Activated CD4-positive, alpha-beta memory T cell treated with anti-CD3 and anti-CD28 coated beads for 36 hours (primary cell): ENCODE measurements at places on chromosomes 3 and 15.

DNA sequence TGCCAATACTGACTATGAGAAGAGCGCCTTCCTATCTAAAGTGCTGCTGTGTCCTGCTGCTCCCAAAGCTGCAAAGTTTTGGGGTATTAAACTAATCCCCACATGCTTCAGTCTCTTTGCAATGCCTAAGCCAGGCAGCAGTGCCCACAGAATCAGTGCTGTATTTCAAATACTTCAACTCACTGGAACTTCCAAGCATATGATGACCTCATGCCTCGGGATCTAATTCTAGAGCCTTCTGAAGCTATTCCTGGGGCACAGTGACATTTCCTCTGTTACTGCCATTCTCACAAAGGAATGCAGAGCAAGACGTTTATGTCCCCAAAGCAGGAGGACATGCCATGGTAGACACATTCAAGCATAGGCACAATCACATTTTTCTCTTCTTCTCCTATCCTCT, 78.5 kb downstream of the CD200 start:
- DNase-seq, result no peak

DNA sequence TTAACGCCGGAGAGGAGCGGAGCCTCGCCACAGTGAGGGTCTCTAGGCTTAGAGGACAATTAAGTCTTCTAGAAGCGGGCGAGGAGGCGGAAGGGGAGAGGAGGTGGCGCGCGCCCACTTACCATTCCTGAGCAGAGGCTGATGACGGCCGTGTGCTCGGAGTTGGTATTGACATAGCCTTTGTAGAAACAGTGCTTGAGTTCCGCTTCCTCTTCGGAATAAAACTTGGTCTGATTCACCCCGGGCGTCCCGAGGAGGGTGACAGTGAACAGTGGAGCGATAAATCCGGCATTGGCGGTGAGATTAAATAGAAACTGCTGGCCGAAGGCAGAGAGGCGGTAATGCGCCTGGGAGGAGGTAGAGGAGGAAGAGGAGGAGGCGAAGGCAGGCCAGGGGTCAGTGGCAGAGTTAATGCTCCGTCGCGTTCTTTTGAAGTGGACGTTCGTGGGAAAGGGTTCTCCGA, 1.3 kb downstream of the ADAMTS9 start:
- DNase-seq, result no peak

DNA sequence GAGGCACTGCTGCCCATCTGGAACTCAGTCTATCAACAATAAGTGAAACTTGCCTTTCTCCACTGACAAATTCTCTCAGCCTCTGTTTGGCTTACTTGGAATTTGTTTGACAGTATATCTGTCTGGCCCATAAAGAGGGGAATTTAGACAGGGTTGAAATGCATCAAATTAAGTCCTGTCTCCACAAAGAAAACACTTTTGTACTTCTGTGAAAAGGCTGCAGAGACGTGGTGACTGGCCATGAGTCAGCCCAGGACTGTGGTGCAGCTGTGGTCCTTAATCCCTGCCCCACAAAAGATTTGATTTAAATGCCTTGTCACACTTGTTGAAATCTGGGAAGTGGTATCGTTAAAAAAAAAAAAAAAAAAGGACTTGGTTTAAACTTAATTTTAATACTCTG, 47.5 kb downstream of the RYR3 start:
- DNase-seq, result no peak

DNA sequence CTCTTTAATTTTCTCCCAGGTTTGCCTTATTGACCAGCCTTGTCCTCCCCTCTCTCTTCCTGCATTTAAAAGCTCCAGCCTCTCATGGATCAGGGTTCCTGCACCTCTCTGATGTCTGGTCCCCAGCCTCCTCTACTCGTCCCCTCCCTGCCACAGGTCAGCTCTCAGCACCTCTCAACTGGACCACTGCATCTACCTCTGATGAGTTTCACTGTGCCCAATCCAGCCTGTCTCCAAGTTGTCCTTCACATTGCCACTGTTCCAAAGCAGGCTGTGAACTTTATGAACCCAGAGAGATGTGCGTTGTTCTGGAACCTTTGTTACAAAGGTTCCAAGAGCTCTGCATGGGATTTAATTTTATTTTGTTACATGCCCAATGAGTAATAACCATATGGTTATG, 76.6 kb downstream of the SLCO3A1 start:
- DNase-seq, result no peak

DNA sequence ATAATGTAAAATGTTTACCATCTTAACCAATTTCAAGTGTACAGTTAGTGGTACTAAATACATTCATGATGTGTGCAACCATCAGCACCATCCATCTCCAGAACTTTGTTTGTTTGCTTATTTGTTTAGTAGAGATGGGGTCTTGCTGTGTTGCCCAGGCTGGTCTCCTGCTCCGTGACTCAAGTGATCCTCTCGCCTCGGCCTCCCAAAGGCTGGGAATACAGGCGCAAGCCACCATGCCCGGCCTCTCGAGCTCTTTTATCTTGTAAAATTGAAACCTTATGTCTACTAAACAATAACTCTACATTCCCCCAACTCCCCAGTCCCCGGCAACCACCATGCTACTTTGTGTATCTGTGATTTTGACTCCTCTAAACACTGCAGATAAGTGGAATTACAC, 31.9 kb downstream of the FBXO45 start:
- no peak for DNase-seq

DNA sequence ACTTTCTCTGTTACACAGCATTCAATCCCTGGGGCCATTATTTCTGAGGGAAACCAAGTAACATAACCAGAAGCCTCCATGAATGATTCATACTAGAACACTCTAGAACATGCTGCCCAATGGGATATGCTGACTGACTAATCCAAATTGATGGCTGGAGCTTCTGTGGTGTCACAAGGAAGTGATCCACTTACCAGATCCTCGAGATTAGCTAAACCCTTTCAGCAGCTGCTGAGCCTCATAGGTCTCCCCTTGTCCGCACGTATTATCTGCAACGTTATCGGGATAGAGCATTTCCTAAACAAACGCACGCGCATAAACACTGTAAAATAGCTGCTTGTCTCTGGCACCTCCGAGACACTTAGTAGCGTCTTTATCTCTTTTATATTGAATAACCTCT, 61.2 kb upstream of the PROK2 start:
- no peak for DNase-seq

DNA sequence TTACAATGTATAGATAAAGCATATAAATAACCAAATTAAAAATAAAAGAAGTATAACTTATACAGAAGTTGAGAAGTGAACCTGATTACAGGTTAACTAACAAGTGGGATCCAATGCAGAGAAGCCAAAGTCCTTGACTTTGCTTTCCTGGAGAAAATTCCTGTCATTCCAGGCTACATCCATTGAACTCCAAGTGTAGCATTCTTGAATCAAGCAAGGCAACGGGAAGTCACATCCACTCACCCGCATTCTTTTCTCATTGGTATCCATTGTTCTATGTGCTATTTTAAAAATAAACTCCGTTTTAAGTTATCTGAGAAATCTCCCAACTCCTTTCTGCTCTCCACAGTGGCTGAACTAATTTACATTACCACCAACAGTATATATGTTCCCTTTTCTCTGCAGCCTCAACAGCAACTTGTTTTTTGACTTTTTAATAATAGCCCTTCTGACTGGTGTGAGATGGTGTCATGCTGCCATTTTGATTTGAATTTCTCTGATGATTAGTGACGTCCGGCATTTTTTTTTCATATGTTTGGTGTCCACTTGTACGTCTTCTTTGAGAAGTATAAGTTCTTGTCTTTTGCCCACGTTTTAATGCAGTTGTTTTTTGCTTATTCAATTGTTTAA, 534.3 kb downstream of the ROBO1 start:
- DNase-seq, result no peak
